Activated CD4-positive, alpha-beta T cell treated with anti-CD3 and anti-CD28 coated beads, Interleukin-2, amount 10 ng/mL, durations not matched to agents 7 days and 5 days (primary cell): ENCODE measurements at places on chromosomes 2 and 18.

- DNase-seq, result peak; percentile 64
Observed at GRCh38 chr18:77899972-77900754, 650.5 kb downstream of the GALR1 start.

GRCh38 chr2:40370007-40370395, 81.9 kb downstream of the SLC8A1 start:
- DNase-seq, result no peak

DNA sequence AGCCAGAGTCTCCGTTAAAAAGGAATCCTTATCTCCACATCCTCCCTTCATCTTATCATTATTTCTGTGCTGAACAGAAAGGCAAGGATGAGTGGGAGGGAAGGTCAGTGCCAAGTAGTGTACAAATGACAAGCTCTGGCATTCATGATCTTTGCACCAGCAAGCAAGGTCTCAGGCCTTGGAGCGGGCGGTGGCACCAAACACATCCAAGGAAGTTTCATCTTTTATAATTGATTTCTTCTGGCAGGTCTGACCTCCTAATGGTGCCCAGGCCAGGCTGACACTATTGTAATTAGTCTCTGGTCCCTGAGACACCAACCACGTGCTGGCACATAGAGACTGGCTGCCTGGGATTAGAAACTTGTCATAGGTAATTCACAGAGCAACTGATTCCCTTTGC, 336.6 kb downstream of the EN1 start:
- DNase-seq, result no peak

GRCh38 chr18:54278615-54279014, 9.3 kb downstream of the POLI start:
- DNase-seq, result no peak

DNA sequence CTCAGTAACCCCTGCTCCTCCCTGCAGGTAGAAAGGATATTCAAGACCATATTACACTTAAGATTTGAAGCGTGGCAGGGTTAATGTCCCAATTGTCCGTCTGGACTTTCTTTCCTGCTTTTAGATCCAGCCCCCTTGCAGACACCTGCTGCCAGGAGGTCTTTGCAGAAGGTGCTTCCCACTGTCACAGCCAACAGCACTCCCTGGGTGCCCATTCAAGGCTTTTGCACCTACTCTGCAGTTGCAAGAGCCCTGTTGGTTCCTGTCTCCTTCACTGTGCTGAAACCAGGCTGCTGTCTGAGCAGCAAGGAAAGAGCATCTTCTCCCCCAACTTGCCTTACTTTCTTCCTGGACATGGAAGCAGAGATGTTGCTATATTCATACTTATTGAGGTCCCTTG, 1043.0 kb upstream of the POU3F3 start:
- DNase-seq, result no peak

DNA sequence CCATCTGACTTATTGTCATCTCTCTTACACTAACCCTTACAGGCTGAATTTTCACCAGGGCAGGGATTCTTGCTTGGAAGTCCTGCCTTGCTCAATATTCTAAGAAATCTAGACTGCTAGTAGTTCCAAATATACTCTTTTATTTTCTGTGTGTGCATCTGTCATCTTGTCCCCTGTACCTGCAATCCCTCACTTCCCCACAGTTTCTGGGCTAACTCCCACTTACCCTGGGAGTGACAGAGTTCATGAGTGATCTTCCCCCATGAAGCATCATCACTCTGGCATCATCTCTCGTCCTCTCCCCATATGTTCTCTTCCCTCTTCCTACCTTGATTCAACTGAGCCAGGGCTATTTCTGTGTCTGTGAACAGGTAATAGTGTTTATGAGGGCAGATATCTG, 35.7 kb downstream of the HNMT start:
- no peak for DNase-seq

DNA sequence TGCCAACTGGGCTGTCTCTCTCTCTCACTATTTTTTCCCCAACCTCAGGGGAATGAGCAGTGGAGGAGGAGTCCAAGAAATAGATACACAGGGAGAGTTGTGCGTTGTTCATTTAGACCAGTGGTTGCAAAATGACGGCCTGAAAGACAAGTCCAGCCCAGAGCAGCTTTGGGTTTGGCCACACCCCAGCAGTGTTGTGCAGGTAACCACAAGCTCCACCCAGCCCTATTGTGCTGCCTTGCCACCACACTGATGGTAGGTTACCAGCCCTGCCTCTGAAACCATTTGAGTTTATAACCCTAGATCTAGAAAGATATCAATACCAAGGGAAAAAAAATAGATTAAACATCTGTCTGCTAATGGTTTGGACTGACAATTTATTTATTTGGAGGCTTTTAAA, 144.3 kb downstream of the CMPK2 start:
- no peak for DNase-seq

GRCh38 chr2:175187378-175187777, 5.9 kb upstream of the ATP5MC3 start:
- DNase-seq, result peak; percentile 23

DNA sequence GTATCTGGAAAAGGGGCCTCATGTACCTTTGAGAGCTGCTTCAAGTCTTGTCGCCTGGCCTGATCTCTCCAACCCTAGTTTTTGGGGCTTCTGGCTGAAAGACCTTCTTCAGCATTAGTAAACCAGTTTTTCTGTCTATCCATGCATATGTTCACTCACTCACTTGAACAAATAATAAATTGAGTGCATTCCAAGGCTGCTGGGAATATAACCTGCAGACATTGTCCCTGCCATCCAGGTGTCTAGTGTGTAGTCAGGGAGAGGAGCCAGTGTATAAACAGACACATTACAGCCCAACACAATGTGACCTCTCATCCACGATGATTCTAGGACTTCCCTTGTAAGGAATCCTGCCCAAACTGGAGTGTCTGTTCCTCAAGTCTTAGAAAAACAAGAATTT, 262.1 kb downstream of the PRKCE start:
- no peak for DNase-seq

GRCh38 chr2:134284119-134284670, 30.3 kb downstream of the MGAT5 start:
- DNase-seq, result no peak

DNA sequence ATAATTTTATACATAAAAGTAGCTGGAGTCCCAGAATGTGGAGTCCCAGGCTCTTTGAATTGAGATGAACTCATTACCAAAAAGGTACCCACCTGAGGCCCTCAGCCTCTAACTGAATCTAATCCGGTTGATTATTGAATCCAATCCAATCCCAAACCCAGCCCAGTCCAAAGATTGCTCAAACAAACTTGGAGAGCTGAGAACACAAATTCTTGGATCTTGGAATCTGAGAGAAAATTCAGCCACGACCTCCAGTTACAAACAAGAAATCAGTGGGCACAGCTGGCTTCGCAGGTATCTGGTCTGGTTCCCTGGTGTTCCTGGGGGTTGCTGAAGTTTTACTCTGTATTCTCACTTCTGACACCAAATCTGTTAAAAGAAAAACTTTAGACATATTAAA, 28.4 kb upstream of the RHOB start:
- DNase-seq, result no peak

DNA sequence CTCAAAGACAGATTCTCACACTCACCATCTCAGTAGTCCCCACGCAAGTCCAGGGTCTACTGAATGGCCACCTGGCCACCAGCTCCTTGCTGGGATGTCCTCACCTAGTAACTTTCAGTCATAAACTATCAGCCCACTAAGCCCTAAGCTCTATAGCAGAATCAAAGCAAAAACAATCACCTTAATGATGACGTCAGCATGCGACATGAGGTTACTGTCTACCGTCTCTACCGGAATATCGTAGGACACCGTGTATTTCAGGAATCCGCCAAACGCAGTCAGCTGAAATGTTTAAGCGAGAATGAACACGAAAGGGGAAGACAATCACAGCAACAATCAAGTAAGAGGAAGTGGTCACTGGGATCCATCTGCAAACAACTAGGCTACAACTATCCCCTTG, 81.8 kb downstream of the LAMA1 start:
- no peak for DNase-seq

DNA sequence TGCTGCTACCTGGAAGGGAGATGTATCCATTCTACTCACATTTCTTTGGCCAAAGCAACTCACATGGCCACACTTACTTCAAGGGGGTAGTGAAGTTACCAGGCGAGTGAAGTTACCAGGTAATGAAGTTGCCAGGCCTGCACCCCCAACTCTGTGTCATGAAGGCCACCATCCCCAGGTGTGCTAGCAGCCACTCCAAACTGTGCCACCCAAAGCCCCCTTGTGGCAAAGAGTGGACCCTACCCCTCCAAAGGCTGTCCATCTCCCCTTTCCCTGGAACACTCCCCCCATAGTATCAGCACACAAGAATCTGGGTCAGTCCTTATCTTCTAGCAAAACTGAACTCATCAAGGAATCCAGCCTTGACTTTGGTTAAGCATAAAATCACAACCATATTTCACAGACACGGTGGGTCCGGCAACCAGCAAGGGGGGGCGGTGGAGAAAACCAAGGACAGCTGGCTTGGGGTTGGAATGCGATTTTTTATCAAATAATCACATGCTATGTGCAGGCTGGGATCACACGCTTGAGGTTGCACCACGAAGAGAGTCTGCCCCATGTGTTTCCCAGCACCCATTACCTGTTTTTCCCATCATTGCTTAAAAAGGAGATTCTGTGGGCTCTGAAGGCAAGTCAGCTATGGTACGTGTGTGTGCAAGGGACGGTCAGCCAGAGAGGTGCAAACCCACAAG, 60.9 kb downstream of the ZFP36L2 start:
- no peak for DNase-seq

DNA sequence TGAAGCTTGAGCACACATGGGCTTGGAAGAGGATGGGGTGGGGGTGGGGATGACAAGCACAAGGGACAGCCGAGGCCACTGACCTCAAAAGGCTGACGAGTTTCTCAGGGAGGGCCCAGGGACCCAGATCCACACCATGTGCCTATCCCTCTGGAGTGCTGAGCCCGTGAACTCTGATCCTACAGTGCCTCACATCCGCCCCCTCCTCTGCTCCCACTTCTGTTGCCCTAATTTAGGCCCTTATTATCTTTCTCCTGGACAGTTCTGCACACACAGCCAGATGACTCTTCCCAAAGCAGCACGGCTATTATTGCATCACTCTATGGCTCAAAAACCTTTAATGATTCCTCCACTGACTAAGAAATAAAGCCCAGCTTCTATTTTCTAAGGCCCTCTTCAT, 24.8 kb downstream of the CYRIA start:
- DNase-seq, result no peak

DNA sequence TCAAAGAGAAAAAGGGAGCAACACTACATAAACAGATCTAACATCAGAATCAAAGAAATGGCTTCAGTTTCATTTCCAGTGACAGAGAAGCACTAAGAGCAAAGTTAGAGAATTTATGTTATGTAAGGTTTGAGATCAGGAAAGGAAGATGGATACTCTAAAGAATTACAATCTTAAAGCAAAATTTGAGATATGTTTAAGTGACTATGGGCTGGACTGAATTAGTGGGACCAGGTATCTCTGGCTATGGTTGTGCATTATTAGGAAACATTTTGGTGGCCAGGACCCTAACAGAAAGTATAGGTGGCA, 208.2 kb downstream of the CCDC178 start:
- DNase-seq, result no peak

DNA sequence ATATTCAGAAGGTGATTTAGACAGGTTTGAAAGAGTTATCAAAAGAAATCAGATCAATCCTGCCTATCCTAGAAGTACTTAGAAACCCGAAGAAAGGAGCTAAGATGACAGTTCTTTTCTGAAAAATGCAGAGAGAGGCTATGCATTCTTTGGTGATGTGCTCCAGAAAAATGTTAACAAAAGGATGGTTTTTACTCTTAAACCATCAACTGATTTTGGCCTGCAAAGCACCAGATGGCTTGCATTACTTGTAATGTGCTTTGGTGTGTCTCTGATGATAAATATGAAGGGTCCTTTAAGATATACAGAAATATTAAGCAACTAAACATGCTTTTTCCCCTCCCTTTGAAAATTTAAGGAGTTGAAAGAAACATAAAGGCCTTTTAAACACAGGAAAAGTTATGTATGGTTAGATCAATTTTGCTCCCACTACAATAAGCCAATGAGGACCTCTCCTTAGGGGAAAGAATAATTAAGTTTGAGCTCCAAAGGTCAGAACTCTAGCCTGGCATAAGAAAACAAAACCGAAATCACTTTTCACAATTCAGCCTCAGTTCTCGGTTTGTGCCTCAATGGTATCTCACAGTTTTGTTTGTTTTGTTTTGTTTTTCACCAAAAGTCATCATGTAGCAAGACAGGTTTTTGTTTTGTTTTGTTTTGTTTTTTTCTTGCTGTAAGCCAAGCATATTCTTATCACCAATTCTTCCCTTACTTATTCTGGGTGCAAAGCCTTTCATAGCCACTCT, 302.4 kb upstream of the NT5C1B start:
- DNase-seq, result no peak

- DNase-seq, result no peak
Observed at GRCh38 chr2:236600892-236601291, 31.3 kb downstream of the ACKR3 start.

- DNase-seq, result no peak
Observed at GRCh38 chr2:1594123-1594372, 150.3 kb downstream of the PXDN start.

DNA sequence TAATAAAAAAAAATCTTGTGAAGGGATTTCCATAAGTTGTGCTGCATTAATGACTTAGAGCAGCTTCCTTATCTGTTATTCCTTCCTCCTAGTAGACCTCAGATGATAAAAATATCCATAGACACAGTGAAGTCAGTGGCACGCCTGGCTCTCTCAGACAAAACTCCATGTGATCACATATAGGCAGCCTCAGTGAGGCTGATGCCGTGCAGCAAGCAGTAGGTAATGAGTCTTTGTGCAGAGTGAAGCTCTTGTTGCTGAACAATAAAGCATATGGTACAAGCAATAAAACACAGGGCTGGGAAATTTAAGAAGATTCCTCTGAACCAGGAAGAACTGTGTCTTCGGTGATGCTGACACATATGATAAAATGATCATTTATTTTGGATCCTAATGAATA, 102.7 kb downstream of the CSRNP3 start:
- no peak for DNase-seq

DNA sequence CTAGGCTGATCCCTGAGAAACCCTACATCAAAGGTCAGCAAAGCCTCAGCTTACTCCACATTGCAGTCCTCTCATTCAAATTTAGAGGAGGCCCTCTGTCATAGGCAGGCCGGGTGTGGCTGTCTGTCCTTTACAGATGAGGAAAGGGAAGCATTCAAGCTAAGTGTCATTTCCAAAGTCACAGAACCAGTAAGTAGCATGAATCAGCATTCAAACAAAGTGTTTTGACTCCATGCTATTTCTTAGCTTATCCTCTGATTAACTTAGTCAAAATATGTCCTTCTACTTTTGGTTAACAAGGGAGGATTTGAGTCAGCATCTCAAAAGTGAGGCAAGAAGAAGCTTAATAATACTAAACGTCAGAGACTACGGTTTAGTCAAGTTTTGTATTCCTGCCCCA, 409.0 kb upstream of the POU3F3 start:
- no peak for DNase-seq

DNA sequence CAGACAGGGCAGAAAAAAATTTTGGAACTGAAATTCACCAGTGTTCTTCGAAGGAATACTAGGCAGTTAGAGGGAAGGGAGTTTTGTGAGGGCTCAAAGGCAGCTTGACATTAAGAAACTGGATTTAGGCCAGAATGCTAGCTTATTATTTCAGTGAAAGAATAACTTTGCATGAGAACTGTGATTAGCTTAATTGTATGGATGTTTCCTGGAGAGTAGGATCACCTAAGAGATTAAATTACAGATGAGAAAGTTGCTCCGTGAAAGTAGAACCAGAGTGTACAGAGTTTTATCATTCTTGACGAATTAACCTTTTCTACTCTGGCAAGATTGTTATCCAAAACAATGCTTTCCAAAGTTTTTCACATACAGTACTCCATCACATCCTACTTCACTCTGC, 6.2 kb downstream of the SPAG16 start:
- no peak for DNase-seq
